GM20000 (cell line): ENCODE measurements at places on chromosomes 1 and 21.

- DNase-seq, result no peak
Observed at GRCh38 chr1:200423235-200423634, 13.4 kb upstream of the ZNF281 start.

DNA sequence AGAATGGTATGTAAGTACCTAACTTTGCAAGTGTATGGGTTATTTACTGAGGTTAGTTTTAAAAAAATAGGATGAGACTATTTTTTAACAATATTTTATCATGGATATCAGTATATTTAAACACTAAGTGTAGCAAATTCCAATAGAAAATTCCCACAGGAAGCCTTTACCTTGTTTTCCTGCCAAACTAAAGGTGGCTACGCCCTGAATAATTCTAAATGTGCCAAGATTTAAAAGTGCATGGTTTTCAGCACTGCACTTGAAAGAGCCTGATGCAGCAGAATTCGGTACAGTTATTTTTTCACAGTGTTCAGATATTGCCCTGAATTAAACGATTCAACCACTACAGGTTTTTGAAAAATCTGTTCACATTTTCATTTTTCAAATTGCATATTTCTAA, 1622.8 kb upstream of the B3GALT2 start:
- DNase-seq, result no peak

- DNase-seq, result no peak
Observed at GRCh38 chr21:27157097-27157496, 190.2 kb upstream of the ADAMTS5 start.

GRCh38 chr1:170864238-170864637, 71.1 kb upstream of the MROH9 start:
- DNase-seq, result no peak

DNA sequence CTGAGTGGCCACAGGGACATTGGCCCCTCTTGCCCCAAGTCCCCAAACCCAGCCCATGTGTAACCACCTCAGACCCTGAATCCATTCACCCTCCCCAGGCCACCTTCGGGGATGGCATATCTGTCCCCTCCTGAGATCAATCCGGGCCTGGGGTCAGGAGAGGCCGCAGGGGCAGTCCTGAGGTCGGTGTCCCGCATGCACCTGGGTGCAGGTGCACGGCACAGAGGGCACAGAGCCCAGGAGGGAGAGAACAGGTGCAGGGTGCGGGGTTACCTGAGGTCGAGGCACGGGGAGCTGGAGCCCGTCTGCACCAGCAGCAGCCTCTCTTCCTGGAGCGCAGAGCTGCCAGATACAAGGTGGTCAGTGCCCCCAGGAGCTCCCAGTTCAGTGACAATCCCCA, 16.8 kb downstream of the PANK4 start:
- DNase-seq, result no peak

DNA sequence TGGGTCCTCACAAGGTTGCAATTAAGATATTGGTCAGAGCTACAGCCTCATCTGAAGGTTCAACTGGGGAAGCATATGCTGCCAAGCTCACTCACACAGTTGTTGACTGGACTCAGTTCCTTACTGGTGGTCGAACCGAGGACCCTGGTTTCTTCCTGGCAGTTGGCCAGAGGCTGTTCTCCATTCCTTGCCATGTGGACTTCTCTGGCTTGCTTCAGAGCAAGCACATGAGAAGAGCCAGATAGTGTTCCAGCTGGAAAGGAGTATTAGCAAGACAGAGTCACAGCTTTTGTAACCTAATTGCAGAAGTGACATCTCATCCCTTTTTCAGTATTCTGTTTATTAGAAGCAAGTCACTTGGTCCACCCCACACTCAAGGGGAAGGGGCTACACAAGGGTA, 23.6 kb downstream of the POU2F1 start:
- DNase-seq, result no peak

GRCh38 chr1:21034725-21035628, 141.7 kb downstream of the EIF4G3 start:
- no peak for DNase-seq

GRCh38 chr1:185610954-185611353, 123.2 kb upstream of the HMCN1 start:
- DNase-seq, result no peak

GRCh38 chr21:40043866-40044265, 176.6 kb downstream of the PCP4 start:
- no peak for DNase-seq

GRCh38 chr1:2115008-2115641, 64.9 kb downstream of the PRKCZ start:
- no peak for DNase-seq

DNA sequence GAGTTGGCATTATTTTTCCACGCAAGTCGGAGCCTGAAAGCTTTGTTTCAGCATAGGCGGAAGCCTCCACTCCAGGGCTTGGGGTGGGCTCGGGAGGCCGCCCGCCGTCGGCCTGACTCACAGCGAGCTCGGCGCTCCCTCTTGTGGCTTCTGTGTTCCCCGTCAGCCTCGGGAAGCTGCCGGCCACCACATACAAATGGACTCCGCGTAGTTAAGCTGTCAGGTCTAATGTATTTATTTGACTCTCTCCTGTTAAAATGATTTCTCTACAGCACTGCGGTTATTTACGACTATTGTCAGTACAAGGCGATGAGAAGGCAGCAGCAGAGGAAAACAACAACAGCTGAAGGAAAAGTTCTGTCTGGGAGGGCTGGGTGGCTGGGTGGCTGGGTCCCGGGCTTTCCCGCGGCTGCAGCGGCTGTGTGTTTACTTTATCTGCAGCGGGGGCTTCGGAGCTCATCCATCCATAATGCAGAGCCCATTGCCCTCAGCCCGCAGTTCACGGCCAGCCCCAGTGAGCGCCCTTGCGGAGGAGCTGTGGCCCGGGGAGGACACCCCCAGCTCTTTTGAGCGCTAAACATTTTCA, 375.7 kb upstream of the CAMK1G start:
- DNase-seq, result peak; percentile 65

DNA sequence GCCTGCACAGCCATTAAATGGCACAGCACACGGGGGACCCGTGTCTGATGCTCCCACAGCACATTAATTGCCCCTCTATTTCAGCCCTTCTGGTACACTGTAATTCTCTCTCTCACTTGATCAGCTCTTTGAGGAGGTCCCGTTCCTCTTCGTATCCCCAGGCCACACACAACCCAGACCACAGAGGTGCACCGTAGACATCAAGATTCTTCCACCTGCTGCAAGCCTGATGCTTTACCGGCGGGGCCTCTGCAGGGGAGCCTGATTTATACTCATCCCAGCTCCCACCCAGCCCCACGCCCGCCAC, 759 bp downstream of the SMYD3 start:
- DNase-seq, result peak; percentile 28

DNA sequence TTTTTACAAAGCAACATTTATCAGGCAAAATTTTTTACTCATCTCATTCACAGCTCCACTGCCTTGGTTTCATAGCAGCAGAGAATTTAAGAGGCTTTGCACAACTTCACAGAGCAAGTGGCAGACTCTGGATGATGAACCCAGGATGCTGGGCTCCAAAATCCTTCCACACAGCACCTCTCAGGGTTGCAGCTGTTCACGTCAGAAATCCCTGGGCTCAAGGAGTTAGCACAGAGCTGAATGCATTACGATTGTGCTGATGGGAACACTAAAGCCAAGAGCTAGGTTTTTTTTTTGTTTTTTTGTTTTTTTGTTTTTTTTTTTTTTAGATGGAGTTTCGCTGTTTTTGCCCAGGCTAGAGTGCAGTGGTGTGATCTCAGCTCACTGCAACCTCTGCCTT, 2.4 kb upstream of the HTR6 start:
- DNase-seq, result no peak

DNA sequence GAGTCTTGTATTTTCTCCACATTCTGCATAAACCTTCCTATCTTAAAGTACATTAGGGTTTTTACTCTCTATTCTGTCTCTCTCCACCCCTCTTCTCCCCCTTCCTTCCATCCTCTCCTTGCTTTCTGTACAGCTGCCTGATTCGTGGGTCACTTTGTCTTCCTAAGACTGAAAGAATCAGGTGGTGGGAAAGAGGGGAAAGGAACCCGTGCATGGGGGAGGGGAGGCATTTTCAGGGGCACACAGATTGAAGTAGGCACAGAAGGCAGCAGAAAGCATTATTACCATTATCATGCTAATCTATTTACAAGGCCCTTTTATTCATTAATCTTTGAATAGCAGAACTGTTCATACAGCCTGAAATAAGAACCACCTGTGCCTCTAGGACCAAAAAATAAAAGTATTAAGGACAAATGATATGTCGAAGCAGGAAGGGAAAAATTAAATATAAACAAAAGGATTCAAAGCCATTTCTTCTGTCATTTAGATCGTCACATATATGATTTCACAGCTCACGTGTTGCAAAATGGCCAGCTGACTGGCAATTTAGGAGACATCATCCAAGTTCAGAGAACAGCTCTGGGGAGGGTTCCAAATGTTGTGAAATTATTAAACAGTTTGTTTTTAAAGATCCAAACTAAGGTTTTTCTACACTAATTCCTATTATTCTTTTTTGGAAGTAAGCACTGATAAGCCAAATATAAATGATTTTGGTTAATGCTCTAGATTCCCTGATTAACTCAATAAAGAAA, 154.6 kb downstream of the PBX1 start:
- DNase-seq, result no peak

- DNase-seq, result no peak
Observed at GRCh38 chr1:223720971-223721591, 8.7 kb downstream of the CAPN2 start.

GRCh38 chr1:197911857-197912696, 5.1 kb upstream of the LHX9 start:
- no peak for DNase-seq

DNA sequence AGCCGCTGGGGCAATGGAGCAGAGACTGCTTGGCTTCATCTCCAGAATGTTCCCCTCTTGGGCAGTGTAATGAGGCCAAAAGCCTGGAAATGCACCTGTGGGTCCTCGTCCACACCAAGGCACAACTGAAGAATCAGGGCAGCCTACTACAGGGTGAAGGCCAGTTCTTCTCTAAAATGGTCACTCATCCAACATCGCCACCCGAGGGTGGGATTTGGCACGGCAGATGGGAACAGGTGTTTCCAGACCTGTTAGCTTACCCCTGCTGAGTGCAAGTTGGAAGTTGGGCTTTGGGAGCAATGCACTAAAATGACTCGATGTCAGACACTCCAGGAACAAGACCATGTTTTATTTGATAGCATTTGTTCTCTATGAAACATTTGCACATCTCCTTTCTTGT, 543.7 kb downstream of the NPHP4 start:
- DNase-seq, result no peak

- no peak for DNase-seq
Observed at GRCh38 chr1:25355841-25356395, 17.8 kb downstream of the TMEM50A start.

GRCh38 chr1:81296601-81297000, 504.1 kb upstream of the ADGRL2 start:
- no peak for DNase-seq

- peak; percentile 37 for DNase-seq
Observed at GRCh38 chr1:85894651-85895050, 186.4 kb upstream of the ZNHIT6 start.

- DNase-seq, result no peak
Observed at GRCh38 chr1:22760455-22760854, 49.8 kb downstream of the EPHB2 start.

DNA sequence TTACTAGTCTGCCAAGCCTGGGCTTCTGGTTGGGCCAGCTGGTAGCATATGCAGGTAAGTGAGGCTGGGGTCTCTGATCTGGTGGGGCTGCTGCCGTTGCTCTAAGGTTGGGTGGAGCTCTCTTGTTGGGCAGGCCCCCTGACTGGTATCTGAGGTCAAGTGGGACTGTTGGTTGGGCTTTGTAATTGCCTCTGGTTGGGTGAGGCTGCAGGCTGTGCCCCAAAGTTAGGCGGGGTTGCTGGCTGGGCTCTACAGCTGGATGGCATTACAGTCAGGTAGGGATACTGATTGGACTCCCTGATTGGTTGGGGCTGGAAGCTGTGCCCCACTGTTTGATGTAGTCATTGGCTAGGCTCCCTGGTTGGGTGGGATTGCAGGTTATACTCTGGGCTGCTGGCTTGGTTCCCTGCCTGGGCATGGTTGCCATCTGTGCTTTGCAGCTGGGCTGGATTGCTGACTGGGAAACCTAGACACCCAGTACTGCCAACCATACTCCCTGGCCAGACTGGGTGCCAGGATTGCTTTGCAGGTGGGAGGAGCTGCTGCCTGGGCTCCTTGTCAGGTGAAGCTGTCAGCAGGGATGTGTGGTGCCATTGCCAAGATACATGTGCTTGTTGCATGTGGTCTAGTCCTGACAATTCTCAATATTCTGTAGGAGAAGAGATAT, 130.5 kb downstream of the RABGAP1L start:
- no peak for DNase-seq

DNA sequence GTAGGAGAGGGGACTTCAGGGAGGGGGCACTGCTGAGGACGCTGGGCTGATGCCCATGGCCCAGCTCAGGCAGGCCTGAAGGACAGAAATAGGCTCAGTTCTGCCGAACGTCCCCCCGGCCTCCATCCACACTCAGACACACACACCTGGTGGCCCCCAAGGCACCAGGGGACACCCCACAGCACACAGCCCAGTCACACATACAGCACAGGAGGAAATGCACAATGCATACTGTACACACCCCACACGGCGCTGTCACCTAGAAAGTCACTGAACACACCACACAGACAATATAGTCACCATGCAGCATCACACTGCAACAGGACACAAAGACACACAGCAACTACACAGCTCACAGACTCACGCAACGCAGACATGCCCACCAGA, 562 bp downstream of the SYTL1 start:
- DNase-seq, result no peak
